Ovary (tissue), 10 donors: ENCODE measurements at places on chromosomes 5 and 9. TPM values are rescaled to one million over a fixed set of nuclear protein-coding genes. Genes with fewer than 3 reads are reported as not detected.

GRCh38 chr9:6194934-6195333 is 20.7 kb upstream of the IL33 start:
- no peak for DNase-seq

- no peak for DNase-seq
These were observed 52.0 kb downstream of the FYB1 start for GRCh38 chr5:39167141-39167971.

DNA sequence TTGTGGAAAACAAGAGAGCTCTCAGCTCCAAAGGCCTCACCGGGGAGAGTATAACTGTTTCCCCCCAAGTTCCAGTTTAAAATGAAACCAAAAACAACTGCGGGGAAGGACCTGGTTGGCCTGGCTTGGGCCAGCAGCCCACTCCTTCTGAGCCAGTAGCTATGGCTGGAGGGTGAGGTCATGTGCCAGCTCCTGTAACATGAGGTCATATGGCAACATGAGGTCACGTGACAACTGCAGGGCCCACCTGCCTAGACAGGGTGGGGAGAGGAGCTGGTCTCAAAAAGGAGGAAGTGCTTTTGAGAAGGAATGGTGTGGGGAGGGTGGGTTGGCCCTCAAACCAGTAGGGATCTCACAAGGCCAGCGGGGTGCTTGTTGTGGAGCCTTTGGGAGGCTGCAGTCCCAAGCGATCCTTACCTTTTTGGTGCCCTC is 29.3 kb upstream of the CRB2 start:
- DNase-seq: no peak

GRCh38 chr9:123825342-123826060 is 104.4 kb downstream of the DENND1A start:
- DNase-seq: no peak

- DNase-seq: no peak
These were observed 89.6 kb upstream of the BASP1 start for GRCh38 chr5:17127743-17128231.

GRCh38 chr9:122347348-122348287 is 23.2 kb upstream of the PTGS1 start:
- no peak for DNase-seq

DNA sequence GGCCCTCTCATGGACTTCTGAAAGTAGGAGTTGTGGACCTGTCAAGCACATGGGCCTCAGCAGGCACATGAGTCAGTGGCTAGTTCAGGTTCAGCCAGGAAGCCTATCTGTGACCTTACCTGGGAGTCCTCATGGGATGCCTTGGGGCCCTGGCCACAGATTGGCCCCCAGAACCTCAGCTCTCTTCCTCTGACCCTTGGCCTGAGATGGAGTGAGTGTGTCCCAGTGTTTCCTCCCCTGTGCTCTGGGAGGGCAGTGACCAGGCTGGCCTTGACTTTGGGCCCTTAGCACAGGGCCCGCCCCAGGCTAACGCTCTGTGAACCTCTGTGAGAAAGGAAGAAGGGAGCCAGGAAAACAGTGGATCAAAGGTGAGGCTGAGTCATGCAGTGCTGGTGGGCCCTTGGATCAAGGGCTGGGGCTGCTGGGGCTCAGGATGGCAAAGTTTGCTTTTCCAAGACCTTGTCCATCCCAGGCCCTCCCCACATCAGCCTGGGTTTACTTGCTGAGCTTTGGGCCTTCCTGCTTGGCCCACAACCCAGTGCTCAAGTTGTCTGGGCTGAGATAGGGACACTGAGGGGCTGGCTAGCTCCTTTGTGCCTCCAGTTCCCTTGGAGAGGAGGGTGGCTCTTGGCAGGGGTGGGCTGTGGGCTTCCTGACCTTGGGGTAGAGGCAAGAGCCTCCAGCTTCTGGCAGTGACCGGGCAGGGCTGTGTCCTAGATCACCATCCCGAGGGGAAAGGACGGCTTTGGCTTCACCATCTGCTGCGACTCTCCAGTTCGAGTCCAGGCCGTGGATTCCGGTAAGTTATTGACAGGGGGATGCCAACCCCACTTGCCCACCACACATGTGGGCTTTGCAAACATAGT is 41.4 kb downstream of the RGS3 start:
- DNase-seq: no peak

The SERF1B gene
- total RNA-seq: 37.4 TPM
